ENCODE measurements at places on chromosomes 2 and 18.

DNA sequence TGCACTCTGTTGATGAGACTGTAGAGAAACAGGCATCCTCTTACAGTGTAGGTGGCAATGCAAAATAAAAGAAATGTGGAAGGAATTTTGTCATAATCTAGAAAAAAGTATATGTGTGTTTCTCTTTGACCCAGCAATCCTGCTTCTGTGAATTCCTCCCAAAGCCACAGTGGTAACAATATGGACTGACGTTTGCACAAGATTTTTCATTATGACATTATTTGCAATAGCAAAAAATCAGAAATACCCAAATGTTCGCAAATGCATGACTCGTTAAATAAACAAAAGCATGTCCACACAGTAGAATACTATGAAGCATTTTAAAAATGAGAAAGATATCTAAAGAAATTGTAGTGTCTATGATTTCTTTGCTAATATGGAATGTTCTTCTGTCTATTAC lies 255.2 kb upstream of the NRP2 start:
- no peak for DNase-seq

DNA sequence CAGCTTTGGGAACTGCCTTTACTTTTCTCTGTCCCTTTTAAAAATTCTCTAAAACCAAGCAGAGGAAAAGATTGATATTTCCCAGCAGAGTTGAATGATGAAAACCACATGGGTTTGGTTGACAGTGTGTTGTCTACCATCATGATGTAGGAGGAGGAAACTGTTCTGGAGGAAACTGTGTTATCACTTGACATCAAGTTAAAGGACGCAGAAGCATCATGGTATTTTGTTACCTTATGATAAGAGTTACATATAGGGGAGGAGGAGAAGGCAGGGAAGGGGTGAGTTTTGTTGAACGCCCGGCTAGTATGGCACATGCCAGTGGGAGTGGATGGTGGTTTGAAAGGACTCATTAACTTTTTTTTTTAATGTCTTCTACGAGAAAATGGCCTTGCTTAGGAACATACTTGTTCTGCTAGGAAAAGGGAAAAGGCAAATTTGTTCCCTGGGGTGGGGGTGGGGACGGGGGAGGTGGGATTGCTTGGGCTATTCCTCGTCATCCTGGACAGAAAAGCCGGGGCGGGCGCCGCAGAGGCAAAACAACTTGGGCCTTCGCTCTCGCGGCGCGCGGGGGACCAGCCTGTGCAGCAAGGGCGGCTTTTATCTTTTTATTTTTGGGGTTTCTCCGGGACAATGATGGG lies 766 bp downstream of the TMEM17 start:
- peak; percentile 7 for DNase-seq

DNA sequence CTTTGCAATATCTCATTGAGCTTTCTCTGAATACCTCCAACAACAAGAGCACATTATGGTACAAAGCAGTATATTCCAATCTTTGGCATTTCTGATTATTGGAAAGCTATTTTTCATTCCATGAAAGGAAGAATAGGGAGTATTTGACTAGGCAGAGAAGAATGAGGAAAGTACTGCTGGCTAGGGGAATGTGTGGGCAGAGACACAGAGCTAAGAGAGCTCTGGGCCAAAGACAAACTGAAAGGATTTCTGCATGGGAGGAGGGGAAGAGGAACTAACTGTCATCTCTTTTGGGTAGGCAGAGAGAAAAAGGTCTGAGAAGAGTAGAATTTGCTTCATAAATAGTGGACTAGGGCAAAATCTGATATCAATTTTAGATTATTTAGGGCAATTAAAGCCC lies 150.8 kb downstream of the CCDC85A start:
- DNase-seq = no peak

- no peak for DNase-seq
Measured at GRCh38 chr18:63287691-63288220, 31.8 kb downstream of the BCL2 start.

Data from dermis blood vessel endothelial cell (primary cell).